ENCODE measurements at places on chromosomes 2 and 18.

DNA sequence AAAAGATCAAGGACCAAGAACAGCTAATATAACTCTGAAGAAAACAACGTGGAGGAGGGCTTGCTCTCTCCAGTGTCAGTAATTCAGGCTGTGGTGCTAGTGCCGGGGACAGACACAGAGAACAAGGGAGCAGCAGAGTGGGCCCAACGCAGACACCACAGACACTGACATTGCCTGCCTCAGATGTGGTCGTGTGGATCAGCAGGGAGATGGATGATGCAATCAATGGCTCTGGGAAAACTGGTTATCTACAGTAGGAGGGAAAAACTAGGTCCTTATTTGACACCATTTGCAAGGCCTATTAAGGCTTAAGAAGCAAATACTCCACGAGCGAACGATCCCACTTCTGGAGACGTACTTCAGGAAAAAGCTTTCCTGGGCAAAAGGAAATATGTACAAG, 36.1 kb downstream of the HDLBP start:
- DNase-seq: no peak

DNA sequence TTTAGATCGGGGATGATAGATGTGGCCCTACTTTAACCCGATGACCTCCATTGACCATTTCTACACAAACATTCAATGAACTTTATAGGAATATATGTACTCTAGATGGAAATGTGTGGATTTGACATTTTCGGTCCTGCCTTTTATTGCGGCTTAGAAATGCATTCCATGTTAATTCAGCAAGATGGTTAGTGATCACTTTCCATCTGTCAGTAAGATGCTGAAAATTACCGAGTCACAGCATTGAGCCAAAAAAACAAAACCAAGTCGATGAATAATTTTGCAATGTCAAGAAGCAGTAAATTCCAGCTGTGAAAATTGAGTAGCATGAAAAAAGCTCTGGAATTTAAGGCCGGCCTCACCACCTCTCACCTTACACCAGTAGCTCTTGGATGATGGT, 1642.6 kb upstream of the NXPH2 start:
- DNase-seq: no peak

DNA sequence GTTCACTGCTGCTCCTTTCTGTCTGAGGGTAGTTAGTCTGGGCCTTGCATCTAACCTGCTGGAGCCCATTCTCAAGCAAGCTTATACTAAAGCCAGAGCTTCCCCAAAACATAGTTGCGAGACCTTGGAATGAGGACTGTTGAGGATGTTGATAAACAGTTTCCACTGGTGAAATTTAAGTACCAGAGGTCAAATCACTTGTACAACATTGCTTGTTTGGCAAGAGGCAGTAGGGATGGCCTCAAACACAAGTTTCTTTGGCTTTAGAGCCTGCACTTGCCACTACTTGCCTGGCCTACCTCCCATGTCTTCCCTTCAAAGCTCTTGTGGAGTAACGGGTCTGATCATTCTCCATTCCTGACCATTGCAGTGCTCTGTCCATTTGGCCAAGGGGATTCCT, 262.7 kb downstream of the FHOD3 start:
- DNase-seq: no peak

DNA sequence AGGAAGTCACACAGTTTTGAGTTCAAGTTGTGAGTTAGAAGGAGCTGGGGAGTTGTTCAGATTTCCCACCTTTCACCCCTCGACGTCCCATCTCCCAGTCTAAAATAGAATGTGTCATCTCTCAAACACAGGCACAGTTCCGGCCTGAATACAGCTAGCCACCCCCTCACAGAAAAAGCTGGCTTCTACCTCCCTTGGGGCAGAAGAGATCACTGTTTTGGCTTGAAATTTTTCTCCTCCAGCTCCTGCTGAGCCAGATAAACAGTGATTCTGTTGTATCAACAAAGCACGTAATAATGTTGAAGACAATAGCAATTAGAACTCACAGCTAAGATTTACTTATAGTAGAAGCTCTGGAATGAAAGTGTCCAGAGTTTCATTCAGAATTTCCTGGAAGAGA, 74.7 kb downstream of the KIAA2012 start:
- DNase-seq: no peak

DNA sequence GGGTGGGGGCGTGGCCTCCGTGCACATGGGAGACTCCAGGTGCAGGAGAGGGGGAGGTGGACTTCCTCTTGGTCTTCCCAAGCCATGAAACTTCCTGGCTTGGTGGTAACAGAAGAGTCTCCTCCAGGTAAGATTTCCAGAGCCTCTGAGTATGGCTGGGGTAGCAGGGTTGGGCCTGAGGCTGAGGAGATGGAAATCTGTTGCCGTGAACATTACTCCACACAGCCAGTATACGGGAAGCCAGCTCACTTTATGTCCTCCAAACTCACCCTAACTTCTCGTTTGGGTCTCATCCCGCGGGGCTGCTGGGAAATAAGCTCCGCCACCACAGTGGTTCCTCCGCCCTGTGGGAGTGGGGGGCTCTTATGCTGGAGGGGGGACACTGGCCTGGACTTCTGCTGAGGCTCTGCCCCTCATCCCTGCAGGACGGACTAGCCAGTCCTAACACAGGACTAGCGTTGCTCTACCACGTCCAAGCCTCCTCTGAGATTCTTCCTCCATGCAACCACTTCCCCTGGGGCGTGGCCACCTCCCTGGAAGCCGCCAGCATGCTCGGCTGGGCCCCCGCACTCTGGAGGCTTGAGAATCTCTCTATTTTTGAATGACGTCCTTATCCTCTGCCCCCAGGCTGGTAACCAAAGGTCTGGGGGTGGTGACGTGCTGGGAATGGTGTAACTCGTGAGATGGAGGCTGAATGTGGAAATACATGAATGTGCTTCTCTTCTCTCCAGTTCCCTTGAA, 777 bp upstream of the RAB17 start:
- no peak for DNase-seq

DNA sequence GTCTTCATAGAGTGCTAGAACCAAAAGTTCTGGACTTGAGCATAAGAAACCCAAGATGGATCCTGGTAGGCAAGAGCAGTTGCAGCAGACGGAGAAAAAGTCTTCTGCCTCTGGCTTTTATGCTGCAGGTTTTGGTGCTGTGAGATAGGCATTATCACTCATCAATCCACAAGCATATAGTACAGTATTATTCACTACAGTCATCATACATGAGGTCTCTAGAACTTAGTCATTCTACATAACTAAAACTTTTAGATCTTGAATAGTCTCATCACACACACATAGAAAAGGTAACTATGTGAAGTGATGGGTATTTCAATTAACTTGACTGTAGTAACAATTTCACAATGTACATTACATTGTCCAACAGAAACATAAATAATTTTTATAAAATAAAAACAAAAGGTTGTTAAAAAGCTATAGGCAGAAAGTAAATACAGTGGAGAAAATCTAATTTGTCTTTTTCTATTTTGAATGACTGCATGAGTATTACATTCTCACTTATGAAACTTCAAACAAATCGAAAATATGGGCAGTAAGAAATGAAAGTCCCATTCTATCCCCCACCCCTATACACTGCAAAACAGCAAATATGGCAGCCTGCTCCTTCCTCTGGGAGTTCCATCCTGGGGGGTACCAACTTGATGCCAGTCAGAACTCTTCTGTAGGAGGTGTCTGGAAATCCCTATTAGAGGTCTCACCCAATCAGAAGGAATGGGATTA, 534.3 kb upstream of the ACVR2A start:
- DNase-seq: no peak

All from amniotic stem cell (primary cell).